NCI-H510A (cell line): ENCODE measurements at places on chromosomes 4 and X.

- DNase-seq, result no peak
Measured at GRCh38 chr4:147831551-147832171, 99.8 kb downstream of the ARHGAP10 start.

- DNase-seq, result no peak
Measured at GRCh38 chr4:143377611-143378099, 41.0 kb downstream of the GAB1 start.

GRCh38 chrX:50707955-50708699 lies 105.9 kb downstream of the SHROOM4 start:
- no peak for DNase-seq

DNA sequence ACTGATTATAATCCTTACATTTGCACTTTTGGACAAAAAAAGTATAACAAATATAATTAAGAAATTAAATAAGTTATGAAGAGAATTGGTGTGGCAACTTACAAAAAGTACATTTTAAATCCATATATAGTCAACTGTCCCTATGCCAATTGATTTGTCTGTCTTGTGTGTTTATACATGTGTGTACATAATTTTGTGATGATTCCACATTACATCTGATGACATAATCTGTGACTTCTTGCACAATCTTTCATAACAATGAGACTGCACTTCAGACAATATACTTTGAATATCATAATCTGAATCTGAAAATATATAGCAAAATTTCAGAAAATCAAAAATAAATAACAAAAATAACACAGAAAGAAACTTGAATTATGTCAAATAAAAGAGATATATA lies 953.4 kb downstream of the FAT4 start:
- DNase-seq, result no peak

GRCh38 chrX:132263127-132263526 lies 43.9 kb upstream of the RAP2C start:
- no peak for DNase-seq

DNA sequence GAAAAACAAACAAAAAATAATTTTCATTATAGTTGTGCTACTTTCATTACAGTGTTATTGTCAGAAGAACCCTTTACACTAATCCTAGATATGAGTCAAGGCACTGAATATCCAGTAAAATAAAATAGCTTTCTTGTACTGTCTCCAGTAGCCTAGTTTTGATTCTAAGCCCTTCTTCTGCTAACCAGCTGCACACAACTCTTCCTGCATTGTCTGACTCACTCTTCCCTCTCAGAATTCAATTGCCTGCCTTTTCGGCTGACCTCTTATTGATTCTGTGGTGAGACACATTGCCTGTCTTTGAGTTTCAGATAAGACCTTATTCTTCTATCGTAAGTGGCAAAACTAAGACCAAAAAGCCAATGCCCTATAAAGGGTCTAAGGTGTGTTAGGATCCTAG lies 26.7 kb upstream of the PCDH18 start:
- DNase-seq, result no peak

DNA sequence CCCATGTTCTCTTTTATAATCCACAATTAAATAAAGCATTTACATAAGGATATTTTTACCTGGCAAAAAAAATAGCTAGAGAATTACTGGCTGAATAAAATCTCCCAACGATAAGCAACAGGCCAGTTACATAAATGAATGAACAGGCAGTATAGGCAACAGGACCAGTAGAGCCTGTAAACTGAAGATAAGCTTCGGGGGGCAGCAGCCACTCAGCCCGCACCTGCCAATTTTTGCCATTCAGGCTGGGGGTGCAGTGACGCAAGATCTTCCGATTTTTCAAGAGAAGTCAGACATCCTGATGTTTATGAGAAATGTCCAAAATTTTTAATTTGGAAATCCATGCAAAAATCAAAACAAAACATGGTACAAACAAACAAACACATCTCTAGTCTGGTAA lies 49.0 kb upstream of the CDKN2AIP start:
- no peak for DNase-seq

- no peak for DNase-seq
Measured at GRCh38 chrX:29012867-29013266, 425.6 kb downstream of the IL1RAPL1 start.

DNA sequence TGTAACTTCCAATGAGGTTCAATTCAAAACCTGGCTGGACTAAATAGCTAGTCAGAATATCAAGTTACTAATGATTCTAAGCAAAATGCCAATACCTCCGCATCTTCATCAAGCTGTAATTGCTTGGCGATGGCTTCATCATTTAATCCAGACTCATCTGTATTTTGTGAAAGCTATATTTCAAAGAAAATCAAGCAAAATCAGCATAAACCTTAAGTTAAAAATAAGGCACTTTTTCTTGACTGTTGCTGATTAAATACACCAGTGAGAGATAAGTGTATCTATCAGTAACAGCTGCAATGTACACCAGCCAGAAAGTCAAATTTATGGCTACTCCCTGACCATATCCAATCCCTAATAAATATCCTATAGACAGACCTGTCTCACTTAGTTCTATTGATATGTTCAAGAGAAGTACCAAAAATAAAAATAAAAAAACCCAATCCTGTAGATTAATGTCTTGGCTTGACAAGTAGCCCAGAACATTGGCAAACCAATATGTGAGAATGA lies 39.6 kb downstream of the RFC1 start:
- DNase-seq, result no peak

DNA sequence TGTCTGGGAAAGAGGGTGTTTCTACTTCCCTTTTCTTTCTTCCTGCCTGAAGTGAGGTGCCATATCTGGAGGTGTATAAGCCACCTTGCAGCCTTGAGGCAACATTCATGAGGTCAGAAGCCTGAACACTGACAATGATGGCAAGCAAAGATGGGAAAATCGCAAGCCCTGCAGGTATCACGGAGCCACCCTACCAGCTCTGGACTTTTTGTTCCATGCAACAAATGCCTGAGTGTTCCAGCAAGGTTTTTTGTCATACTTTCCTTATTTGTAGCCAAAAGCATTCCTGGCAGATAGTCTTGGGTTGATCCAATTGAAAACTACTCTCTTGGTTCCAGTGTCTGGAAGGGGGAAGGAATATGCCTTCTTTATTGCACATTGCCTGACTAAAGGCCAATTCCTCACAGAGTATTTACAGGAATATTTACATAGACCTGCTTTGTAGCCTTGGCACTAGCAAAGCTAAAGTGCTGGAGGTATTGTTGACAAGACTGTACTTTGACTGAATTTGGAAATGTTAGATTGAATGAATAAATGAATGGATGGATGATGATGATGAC lies 14.4 kb upstream of the SOD3 start:
- no peak for DNase-seq

DNA sequence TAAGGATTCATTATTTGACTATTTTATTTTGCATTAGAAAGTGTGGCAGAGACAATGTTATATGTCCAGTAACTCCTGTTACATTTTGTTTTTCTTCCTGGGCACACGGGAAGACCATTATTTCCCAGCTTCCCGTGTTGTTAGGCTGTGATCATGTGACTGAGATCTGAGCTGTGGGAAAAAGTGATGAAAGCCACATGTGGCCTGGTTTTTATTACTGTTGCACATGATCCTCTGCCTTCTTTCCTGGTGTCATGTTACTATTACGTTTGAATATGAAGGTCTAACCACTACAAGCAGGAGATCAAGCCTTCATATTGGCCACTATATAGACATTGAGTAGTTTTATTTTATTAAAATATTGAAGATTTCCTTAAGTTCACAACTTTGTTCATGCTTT lies 28.2 kb upstream of the MID1 start:
- DNase-seq, result peak; percentile 29

GRCh38 chr4:187602339-187603092 lies 393.1 kb upstream of the ZFP42 start:
- no peak for DNase-seq

- DNase-seq, result no peak
Measured at GRCh38 chr4:75821966-75822365, 80.3 kb downstream of the PPEF2 start.

DNA sequence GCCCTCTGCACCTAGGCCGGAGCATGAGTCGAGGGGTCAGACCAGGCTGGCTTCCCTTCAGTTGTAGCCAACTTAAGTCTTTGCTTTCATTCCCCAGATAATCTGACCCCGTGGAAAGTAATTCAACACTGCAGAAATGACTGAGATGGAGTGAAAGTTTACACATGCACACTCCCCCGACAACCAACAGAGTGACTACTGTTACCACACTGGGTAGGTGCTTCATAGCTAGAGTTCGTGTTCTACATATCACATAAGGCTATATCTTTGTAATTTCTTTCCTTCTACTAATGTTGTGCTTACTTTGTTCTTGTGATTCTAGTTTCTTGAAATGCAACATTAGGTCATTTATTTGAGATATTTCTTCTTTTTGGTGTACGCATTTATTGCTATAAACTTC lies 7.2 kb upstream of the CTAG2 start:
- no peak for DNase-seq

GRCh38 chrX:68376373-68376772 lies 56.9 kb downstream of the OPHN1 start:
- DNase-seq, result no peak

DNA sequence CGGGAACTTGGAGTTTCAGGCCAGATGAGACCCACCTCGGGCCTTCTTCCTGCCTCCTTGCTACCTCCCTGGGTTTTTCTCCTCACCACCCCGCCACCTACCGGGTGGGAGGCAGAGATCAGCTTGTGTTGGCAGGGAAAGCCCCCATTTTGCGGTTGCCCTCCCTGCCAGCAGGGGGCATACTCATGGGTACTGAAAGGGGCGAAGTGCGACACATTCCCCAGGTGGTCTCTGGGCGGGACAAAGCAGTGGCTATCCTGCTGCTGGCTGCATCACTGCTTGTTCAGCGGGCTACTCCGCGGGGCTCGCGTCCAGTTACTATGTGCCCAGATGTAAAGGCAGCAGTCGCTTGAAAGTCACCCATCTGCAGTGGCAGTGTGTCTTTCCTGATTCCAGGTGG lies 330.3 kb downstream of the PDHA2 start:
- DNase-seq, result peak; percentile 59

DNA sequence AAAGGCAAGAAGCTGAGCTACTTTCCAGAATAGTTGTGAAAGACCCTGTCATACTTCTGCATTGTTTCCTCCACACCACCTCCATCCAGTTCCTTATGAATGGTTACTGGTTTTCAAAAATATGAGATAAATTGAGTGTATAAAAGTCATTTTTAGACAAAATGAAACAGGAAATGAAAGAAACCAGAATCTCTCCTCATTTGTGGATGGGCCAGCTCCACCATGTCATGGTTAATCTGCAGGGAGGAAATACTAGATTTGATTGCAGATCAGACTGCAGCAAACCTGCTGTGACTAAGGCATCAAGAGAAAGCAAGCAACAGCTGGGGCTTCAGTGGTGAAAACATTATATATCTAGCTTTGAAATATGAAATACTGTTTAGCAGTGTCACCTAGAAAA lies 23.8 kb downstream of the F9 start:
- no peak for DNase-seq

DNA sequence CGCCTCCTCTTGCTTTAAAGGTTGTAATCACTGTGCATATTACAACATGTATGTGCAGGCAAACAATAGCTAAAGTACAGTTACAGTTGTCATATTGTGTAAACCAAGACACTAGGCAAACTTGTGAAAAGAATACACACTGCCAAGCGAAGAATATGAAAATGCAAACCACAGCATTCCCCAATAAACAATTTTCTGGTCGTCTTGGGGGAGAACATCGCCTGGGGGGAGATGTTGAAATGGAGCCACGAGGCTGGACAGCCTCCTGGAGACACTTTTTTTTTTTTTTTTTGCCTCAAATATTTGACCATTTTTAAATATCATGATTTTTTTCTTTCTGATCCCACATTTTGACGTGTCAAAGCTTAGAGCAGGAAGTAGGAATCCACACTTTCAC lies 51.7 kb upstream of the PDLIM3 start:
- no peak for DNase-seq

- DNase-seq, result no peak
Measured at GRCh38 chr4:62250100-62250499, 1050.0 kb downstream of the ADGRL3 start.

DNA sequence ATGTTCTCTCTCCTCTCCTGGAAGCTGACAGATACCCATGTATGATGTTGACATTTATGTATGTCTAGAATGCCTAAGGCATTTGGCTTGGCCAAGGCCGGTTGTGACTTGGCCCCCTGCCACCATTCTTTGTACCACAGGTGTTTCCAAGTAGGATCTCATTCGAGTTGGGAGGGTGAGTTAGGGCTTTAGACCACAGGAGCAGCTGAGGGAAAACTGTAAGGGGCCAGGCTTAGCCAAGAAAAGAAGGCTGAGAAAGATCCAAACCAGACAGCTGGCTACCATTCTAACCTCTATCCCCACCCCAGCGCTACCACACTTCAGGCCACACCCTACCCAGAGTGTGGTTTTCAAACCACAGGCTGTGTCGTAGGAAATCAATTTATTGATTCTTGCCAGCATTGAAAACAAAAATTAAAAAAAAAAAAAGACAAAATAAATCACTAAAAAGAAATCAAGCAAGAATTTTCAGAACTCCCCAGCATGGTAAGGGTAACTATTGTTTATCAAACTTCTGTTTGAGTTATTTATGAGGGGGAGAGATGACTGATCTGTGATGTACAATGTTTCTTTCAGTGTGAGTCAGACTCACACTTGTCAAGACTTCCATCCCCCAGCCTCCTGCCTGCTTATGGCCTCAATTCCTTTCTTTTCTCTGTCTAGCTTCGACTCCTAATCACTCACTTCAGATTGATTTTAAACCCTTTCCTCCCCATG lies 9.9 kb downstream of the TMSB4X start:
- peak; percentile 8 for DNase-seq

DNA sequence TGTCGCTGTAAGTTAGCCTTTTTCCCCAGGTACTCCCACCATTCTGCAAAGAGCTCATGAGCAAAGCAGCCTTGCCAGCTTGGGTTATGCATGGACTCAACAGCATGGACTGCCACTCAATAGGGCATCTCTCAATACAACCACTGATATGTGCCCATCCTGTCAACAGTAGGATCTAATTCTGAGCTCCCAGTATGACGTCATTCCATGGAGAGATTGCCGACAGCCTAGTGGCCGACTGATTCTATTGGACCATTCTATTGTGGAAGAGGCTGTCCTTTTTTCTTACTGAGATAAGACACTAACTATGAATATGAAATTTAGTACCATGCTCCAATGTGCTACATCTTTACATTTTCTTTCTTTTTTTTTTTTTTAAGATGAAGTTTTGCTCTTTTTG lies 2389.0 kb upstream of the AGA start:
- DNase-seq, result no peak

GRCh38 chr4:10075953-10076391 lies 40.6 kb downstream of the WDR1 start:
- no peak for DNase-seq

DNA sequence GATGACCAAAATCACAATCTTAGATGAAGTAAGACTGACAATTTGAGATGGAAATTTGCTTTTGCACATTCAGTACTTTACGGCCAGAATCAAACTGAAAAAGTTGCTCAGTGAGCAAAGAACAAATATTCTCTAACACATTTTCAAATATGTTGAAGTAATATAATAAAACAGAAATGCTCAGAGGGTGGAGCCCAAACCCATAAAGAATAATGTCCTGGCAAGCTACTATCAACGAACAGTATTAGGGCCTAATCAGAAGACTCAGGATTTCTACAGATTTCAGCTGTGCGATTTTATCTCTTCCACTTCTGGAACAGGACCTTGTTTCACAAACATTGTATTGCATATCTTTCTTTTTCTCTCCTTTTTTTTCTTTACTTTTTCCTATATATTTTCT lies 505.0 kb downstream of the TECRL start:
- no peak for DNase-seq

GRCh38 chr4:112982680-112983079 lies 66.8 kb upstream of the ANK2 start:
- DNase-seq, result no peak
